ENCODE measurements at places on chromosomes 1 and 21.

DNA sequence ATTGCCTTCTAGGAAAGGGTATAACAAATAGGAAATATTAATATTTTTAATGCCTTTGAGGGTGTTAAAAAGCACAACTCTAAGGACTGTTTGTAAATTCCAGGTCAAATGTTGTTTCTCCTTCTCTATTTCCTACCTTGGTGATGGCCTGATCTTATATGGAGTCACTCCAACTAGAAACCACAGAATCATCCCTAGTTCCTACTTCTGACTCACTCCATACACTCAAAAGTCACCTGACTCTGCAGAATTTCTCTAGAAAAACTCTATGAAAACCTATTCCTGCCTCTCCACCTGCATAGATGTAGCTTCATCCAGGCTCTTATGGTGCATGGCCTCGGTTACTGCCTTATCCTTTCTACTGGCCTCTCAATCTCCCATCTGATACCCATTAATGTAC lies 14.5 kb downstream of the RGS4 start:
- DNase-seq: no peak

GRCh38 chr1:206721454-206721853 lies 36.7 kb downstream of the MAPKAPK2 start:
- DNase-seq: no peak

DNA sequence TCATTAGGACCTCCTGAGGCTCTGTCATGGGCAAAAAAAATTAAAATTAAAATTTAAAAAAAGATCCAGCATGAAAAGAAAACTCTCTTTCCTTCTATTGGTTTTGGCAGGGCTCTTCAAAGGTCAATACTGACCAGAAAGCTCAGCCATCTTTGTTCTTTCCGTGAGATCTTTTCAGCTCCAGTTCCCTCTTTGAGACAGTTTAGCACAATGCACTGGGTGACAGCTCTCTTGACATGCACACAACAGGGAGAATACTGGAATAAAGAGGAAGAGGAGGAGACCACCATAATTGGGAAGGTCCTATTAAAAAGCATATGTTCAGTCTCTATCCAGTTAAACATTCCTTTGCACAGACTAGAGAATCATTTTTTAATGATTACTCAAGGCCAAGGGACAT lies 6.3 kb downstream of the LIX1L start:
- no peak for DNase-seq

- no peak for DNase-seq
Observed at GRCh38 chr1:81114191-81114590, 686.5 kb upstream of the ADGRL2 start.

DNA sequence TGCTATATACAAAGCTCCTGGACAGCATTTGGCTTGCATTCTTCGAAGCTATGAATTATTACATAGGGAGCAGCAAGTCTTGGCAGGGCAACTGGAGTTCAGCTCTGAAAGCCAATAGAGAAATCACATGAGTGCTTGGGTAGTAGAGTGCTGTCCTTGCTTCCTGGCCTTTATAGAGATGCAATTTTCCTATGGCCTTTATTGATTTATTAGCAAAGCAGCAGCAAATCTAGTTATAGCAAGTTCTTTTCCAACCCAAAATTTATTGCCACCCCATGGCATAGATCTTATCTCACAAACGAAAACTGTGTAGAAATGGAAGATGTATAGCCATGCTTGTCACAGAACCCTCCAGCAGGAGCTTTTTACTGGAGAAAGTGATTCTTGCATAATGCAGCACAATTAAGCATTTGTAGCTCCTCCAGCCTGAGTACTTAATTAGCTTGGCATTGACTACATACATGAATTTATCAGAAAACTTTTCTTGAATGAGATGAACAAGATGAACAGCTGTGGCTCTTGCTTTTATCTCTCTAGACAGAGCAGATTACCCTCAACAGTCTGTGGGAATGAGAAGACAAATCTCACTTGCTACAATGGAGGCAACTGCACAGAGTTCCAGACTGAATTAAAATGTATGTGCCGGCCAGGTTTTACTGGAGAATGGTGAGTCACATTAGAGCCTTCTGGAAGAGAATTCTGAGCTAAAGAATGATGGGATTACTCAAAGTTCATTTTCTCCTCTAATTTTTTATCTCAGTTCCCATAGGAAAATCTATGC lies 170.1 kb downstream of the CRB1 start:
- no peak for DNase-seq

DNA sequence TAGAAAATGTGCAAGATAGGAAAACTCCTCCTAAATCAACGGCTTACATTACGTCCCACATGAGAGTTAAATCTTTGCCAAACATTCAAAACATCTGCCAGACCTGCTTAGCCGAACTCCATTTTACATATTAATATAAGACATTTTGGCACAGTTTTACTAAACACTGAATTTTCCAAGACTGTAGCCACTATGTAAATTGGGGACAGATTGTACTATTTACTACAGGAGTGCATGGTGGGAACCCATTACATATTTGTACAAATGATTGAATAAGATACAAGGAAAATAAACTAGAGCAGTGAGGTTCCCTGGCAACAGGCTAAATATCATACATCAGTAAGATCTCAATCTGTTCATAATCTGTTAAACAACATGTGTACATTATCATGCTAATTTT lies 1234.4 kb downstream of the KCNT2 start:
- no peak for DNase-seq

DNA sequence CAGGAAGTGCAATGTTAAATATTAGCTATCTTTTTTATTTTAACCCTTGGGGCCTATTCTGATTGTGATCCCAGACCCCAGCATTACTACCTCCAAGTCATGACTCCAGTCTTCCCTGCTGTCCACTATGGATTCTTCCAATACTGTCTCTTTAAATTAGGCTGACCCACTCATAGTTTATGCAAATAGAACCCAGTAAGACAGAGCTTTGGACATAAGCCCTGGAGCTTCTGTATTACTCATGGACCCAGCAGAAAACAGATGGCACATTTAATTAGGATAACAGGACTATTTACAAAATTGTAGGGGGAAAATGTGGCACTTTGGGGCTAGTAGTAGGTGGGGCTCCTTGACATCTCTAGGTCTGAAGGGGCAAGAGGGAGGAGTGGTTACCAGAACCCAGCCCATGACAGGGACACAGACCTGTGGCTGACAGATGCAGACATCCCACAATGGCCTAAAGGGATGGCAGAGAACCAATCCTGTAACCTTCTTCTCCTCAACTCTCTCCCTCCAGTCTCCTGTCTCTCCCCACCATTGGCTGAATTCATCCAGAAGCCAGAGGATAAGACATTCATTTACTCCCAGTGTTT lies 233.5 kb downstream of the OMA1 start:
- DNase-seq: no peak

DNA sequence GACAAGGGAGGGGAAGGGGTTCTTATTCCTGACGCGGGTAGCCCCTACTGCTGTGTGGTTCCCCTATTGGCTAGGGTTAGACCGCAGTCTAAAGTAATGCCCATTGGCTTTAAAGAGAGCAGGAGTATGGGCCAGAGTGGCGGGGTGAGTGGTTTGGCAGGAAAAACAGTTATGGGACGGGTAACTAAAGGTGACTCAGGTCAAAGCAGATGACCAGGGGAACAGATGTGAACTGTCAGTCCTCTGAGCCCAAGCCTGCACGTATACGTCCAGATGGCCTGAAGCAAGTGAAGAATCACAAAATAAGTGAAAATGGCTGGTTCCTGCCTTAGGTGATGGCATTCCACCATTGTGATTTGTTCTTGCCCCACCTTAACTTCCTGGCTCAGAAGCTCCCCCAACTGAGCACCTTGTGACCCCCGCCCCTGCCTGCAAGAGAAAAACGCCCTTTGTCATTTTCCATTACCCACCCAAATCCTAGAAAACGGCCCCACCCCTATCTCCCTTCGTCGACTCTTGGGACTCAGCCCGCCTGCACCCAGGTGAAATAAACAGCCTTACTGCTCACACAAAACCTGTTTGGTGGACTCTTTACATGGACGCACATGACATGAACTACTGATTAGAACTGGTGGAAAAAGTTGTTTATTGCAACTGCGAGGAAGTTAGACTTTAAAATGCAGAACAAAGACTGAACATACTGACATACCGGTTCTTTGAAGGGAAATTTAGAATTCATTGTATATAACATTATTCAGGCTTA lies 758 bp upstream of the ATAD3B start:
- no peak for DNase-seq

DNA sequence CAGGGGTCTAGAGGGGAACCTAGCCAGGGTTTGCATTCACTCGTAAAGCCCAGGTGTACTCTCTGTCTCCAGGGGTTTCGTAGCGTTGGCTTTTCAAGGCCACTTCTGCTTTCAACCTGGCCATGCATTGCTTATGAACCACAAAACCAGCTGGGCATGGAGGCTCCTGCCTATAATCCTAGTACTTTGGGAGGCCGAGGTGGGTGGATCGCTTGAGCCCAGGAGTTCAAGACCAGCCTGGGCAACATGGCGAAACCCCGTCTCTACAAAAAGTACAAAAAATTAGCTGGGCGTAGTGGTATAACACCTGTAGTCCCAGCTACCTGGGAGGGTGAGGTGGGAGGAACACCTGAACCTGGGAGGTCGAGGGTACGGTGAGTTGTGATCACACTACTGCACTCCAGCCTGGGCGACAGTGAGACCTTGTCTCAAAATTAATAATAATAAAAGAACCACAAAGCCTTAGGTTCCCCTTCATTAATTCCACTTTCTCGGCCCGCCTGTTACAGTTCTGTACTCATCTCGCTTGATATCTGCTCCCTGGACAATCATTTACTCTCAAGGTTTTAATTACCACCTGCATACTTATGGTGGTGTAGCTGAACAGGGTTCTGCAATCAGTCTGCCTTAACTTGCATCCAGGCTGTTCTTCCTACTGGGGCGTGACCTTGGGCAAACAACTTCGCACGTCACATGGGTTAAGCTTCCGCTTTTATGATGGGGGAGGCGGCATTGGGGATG lies 6.1 kb downstream of the SLC16A4 start:
- no peak for DNase-seq

DNA sequence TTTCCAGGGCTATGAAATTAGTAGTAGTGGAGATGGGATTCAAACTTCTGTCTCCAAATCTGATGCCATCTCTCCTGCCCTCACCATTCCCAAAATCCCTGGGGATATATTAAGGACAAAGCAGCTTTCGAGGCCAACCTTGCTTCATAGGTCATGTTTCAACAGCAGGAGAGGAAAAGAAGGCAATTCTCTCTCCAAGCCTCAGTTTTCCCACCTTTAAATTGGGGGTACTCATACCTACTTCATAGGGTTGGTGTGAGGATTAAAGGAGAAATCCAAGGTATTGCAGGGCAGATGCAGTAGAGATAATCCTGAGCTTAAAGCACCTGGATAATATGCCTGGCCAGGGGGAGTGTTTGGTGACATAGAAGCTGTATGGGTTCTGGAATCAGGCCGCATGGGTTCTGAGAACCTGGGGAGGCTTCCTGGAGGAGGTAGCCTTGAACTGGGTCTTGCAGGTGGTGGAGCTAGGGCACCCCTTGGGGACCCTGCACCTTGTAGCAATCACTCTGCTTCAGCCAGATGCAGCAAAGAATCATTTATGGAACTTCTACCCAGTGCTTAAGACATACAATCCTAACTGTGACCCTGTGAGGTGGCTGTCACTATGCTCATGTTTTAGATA lies 10.7 kb upstream of the IFFO2 start:
- DNase-seq: no peak

DNA sequence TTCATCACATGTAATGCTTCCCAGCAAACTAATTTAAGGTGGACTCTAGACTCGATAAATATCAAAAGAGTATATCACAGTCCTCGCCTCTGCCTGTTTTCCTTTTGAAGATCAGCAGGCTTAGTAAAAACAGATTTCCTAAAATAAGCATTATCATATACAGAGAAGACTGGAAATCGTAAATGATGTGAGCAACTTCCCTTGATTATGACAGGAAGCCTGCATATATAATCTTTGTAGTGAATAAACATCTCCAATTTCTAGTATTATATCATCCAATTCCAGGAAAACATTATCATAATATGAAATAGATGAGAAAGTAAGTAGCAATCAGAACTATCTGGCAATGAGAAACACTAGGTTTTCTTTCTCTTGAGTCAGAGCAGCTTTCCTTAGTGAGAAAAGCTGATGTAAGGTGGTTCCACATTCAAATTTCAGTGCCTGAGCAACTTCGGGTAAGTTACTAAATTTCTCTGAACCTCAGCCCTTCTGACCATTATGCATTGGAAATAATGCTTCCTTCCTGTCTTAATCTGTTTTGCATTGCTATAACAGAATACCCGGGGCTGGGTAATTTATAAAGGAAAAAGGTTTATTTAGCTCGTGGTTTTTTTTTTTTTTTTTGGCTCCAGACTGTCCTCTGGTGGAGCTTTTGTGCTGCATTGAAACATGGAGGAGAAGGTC lies 12.6 kb upstream of the POU2F1 start:
- no peak for DNase-seq

DNA sequence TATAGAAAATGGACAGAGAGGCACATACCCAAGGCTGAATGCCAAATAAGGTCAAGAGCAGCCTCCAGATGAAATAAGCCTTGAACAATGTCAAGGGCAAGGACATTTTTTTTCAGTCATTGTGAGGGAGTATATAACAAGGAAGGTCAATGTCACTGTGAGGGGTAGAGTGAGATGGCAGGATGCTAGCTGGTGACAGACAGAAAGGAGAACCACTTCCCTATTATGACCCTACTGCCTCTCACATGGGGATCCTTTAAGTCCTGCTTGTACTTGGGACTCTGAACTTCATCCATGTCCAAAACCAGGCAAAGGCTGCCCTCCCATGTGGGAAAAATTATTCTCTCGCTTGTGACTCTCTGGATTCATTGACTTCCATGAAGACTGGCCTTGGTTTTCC lies 119.5 kb upstream of the COA6 start:
- DNase-seq: no peak

DNA sequence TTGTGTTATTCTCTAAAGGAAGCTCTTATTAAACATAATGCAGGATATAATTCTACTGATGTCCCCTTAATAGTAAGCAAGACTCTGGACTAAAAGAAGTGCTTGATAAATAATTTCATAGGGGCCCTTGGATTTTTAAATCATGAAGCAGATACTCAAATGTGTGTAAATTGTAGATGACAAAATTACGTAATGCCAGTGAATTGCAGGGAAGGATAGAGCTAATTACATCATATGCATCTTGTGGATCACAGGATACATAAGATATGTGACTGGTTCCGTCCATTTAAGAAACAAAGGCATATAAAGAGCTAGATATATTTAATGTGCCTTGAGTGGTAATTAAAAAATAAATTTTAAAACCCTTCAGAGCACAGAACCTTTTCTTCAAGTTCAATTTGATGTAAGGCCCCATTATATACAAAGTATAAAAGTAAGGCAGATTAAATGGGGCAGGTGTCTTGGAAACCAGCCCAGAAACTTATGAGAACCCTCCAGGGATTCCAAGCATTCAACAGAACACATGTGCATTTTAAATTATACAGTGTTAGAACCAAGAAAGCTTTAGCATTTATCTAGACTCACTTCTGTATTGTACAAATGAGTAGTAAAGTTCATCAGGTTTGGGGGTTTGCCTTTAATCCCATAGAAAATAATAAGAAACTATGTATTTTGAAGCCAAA lies 190.4 kb downstream of the NCAM2 start:
- DNase-seq: no peak

DNA sequence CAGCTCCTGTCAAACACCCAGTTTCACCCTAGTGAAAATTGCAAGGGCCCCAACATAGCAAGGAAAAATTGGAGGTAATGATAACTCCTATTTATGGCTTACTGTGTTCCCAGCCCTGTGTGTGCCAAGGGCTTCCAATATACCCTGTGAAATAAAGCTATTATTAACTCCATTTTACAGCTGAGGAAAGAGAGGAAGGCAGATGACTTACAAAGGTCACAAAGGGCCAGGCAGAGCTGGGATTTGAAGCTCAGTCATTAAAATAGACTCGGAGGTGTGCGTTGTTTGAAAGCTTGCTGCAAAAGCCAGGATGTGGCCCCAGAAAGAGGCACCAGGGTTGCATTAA lies 20.2 kb upstream of the SDC3 start:
- DNase-seq: no peak

Measured in NCI-H1417 treated with DMSO at 0.1 percent for 48 hours (cell line).